ENCODE measurements at places on chromosomes 3 and 15.
A peak's percentile ranks its signal among the peaks of the same experiment; 100 is the strongest.

DNA sequence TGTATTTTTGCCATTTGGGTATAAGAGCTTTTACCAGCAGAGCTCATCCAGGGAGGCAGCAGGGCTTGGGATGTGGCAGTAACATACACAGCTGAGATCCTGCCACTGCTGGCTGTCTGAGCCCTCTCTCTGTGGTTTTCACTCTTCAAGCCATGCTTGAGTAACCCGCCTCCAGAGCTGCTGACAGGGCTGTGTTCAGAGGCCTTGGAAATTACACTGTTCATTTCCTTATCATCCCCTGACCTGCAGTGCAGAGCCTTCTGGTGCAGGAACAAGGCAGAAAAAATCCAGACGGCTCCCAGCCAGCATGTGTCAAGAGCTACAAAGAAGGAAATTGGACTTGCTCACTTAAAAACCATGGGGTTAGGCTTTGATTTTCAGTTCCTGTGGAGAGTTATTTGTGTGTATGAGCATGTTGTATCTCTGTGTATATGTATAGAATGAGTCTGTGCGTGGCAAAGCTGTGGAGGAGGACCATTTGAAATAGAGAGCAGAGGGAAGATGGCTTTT, 47.0 kb downstream of the ZNF609 start:
- DNase-seq = peak; percentile 83

DNA sequence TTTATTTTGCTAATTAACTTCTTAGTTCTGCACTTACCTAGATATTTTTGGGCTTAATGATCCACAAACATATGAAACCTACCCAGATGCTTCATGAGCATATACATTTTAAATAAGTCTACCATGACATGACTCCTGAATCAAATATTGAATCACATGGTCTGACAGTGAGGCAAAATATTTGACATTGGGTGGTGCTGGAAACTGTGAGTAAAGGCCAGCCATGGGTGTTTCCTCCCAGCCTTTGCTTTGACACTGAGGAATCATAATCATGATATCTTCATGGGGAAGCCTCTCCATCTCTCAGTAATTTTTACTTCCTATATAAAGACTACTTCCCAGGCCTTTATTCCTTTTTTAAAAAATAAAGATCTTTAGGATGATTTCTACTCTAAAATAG, 22.8 kb upstream of the SSR3 start:
- peak; percentile 20 for DNase-seq

DNA sequence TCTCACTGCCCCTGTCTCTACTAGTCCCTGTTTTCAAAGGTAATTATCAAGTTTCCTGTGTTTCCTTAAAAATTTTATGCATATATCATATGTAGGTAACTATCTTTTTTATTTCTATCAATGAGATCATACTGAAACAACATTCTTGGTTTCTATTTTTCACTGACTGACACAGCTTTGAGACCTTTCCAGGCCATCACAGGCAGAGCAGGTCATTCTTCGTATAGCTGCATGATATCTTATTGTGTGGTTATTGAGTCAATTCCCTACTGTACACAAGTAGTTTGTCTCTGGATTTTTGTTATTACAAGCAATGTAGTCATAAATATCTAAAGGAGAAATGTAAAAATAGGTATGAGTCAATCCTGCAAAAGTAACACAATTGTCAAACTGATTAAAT, 169.6 kb downstream of the CFAP20DC start:
- no peak for DNase-seq

DNA sequence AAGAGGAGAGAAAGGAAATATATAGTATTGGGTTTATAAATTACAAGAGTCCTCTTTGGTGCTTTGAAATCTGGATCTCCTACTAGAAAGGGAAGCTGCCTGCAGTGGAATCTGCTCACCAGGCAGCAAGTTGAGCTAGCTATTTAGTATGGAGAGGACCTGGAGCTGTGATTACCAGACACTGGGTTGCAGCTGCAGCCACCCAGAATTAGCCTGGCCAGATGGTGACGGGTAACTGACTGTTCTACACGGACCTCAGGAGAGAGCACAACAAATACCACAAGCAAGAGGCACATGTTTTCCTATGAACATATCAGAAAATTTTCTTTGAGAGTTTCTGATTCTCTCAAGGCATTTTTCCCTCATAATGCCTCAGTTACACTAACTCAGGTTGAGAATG, 46.5 kb downstream of the SYNPR start:
- DNase-seq = no peak

DNA sequence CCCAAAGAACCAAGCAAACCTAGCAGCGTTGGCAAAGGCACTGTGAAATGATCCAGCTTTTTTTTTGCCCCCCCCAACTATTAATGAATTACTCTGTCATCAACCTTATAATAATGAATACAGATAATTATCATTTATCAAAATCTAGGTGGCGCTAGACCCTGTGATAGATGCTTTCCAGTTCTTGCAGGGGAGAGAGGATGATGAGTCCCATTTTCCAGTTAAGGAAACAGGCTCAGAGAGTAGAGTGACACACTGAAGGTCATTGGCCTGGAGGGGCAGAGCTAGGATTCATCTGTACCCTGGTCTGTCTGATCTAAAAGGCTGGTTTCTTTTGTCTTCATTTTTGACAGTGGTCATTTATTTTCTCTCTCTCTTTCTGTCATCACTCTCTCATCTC, 5.0 kb downstream of the ACOX2 start:
- DNase-seq = no peak

DNA sequence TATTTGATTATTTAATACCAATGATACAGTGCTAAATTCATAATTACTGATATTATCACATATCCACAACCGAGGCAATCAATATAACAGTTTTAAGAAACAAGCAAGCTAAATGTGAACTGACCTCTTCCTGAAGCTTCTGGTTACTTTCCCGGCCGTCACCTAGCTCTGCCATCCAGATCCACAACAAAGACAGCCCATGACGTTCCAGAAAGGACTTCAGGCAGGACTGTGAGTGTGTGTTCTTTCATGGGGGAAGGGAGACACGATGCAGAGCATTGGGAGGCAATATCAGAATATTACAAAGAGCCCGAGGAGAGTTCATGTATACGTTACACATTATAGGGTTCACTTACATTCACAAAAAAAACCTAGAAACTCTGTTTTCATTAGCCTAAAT, 77.8 kb downstream of the SETD2 start:
- DNase-seq = no peak

GRCh38 chr3:167318306-167318705, 61.8 kb downstream of the ZBBX start:
- no peak for DNase-seq
